Uterus (tissue), 4 donors: ENCODE measurements at places on chromosomes 7 and 10. TPM values are rescaled to one million over a fixed set of nuclear protein-coding genes. Genes with fewer than 3 reads are reported as not detected.

SH2B2 gene
- not detected for total RNA-seq

GRCh38 chr7:116836048-116836447 is 26.3 kb upstream of the CAPZA2 start:
- no peaks in the 10 kb centered on the region for H3K4me1 ChIP-seq
- DNase-seq = no peak
- H3K4me3 ChIP-seq = no peak overlapping the region
- no peaks in the 10 kb centered on the region for H3K36me3 ChIP-seq
- H3K27me3 ChIP-seq = no peaks in the 10 kb centered on the region
- no peak overlapping the region for H3K27ac ChIP-seq

GRCh38 chr7:79653136-79653631 is 199.7 kb upstream of the MAGI2 start:
- no peaks in the 10 kb centered on the region for H3K27me3 ChIP-seq
- no peaks in the 10 kb centered on the region for H3K36me3 ChIP-seq
- no peaks in the 10 kb centered on the region for H3K4me1 ChIP-seq
- H3K4me3 ChIP-seq = no peak overlapping the region
- no peak overlapping the region for H3K27ac ChIP-seq

SCART1 gene
- 8.2 TPM for total RNA-seq

- H3K4me1 ChIP-seq = no peaks in the 10 kb centered on the region
- no peak overlapping the region for H3K27ac ChIP-seq
- no peaks in the 10 kb centered on the region for H3K27me3 ChIP-seq
- no peak overlapping the region for H3K4me3 ChIP-seq
- no peaks in the 10 kb centered on the region for H3K36me3 ChIP-seq
Observed at GRCh38 chr10:17801507-17801906, 7.6 kb upstream of the MRC1 start.

GRCh38 chr7:96562966-96563365 is 146.7 kb downstream of the SEM1 start:
- no peak overlapping the region for H3K27ac ChIP-seq
- H3K27me3 ChIP-seq = no peaks in the 10 kb centered on the region
- H3K4me3 ChIP-seq = no peak overlapping the region
- no peak for DNase-seq

DNA sequence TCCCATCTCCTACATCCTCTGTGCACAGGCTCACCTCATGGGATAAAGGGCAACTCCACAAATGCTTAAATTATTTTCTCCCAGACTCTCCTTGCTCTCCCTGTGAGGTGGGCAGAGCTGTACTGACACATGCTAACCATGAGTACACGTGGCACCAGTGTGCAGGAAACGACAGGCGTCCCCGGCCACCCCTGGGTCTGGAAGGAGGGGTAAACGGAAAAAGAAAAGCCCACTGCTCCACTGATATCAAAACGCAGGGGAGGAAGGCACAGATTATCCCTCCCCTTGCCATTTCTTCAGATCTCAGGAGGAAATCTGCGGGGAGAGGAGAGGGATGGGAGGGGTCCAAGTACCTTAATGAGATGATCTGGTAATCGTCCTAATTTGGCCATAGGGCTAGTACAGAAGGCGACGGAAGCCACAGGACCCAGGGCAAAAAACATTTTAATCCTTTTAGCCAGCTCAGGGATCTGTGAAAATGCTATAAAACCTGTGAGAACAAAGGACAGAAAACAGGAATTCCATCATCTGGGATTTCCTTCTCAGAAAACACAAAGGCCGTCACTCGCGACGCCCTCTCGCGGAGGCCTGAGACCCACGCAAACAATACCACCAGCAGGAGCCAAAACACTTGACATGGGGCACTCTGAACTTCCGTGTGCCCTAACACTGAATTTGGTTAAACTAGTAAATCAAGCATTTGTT is 17.8 kb upstream of the CH25H start:
- H3K27ac ChIP-seq = peak overlapping the region; percentile 62
- no peaks in the 10 kb centered on the region for H3K27me3 ChIP-seq
- no peaks in the 10 kb centered on the region for H3K4me1 ChIP-seq
- no peaks in the 10 kb centered on the region for H3K36me3 ChIP-seq
- peak overlapping the region; percentile 10 for H3K4me3 ChIP-seq

HHEX gene
- total RNA-seq = 7.9 TPM

NAT16 gene
- not detected for total RNA-seq

DNA sequence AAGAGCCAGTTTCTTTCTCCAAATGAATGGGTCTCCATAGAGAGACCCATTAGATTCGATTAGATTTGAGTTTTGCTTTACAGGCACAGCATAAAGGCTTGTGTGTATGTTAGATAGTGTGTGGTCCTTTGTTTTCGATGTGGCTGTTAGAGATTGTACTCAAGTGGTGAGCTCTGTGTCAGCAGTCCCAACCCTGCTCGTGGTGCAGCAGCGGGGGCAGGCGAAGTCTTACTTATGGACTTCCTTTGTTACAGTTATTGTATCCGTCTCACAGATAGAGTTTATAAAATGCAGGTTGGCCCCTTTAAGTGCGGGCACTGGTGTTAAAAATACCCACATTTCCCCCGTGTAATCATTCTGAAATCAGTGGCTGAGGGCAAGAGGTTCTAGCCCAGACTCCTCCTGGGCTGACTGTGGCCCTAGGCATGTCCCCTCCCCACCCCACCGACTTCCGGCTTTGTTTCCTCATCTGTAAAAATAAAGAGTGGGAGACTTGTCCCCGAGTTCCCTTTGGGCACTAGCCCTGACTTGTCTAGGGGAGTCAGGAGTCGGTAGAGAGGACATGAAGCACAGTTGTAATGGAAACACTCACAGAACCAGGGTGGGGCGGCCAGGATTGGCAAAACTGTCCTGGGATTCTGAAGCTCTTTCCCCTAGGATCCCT is 28.6 kb downstream of the MTURN start:
- H3K27ac ChIP-seq = no peak overlapping the region
- no peak overlapping the region for H3K4me3 ChIP-seq
- no peaks in the 10 kb centered on the region for H3K27me3 ChIP-seq
- no peak for DNase-seq

- no peaks in the 10 kb centered on the region for H3K36me3 ChIP-seq
- no peaks in the 10 kb centered on the region for H3K27me3 ChIP-seq
- no peak for DNase-seq
- H3K4me1 ChIP-seq = no peaks in the 10 kb centered on the region
- no peak overlapping the region for H3K27ac ChIP-seq
- no peak overlapping the region for H3K4me3 ChIP-seq
Observed at GRCh38 chr10:6617309-6618076, 37.4 kb upstream of the PRKCQ start.

- peaks cover 3% of the 10 kb centered on the region for H3K4me1 ChIP-seq
- no peaks in the 10 kb centered on the region for H3K27me3 ChIP-seq
- no peak overlapping the region for H3K4me3 ChIP-seq
- no peak for DNase-seq
Observed at GRCh38 chr7:18828260-18828993, 289.0 kb downstream of the TWIST1 start.

DNA sequence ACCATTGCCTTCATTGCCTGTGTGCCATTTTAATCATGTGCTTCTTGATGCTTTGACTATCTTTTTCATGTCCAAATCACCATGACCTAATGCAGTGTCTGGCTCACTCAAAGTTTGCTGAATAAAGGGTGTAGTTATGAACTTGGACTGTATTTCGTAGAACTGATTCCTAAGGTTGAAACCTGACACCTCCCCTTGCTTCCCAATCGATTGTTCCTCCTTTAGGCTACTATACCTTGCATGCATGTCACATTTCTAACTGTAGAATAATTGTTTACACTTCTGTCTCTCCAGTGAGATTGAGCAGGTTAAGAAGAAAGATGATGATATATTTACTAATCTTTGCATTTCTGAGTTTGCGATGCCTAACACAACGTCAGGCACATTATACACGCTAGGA is 41.0 kb upstream of the CDK1 start:
- no peaks in the 10 kb centered on the region for H3K4me1 ChIP-seq
- no peaks in the 10 kb centered on the region for H3K36me3 ChIP-seq
- no peak overlapping the region for H3K4me3 ChIP-seq
- no peak overlapping the region for H3K27ac ChIP-seq
- H3K27me3 ChIP-seq = no peaks in the 10 kb centered on the region

- peak; percentile 51 for DNase-seq
- H3K27me3 ChIP-seq = no peaks in the 10 kb centered on the region
- H3K4me1 ChIP-seq = peaks cover 3% of the 10 kb centered on the region
- peak overlapping the region; percentile 67 for H3K27ac ChIP-seq
- H3K36me3 ChIP-seq = no peaks in the 10 kb centered on the region
- no peak overlapping the region for H3K4me3 ChIP-seq
Observed at GRCh38 chr7:135253851-135254771, 20.5 kb downstream of the STRA8 start.

- no peaks in the 10 kb centered on the region for H3K4me1 ChIP-seq
- H3K27ac ChIP-seq = no peak overlapping the region
- DNase-seq = peak; percentile 6
- H3K36me3 ChIP-seq = peaks cover 2% of the 10 kb centered on the region
- no peak overlapping the region for H3K4me3 ChIP-seq
Observed at GRCh38 chr10:131832056-131832685, 68.6 kb upstream of the PPP2R2D start.

DNA sequence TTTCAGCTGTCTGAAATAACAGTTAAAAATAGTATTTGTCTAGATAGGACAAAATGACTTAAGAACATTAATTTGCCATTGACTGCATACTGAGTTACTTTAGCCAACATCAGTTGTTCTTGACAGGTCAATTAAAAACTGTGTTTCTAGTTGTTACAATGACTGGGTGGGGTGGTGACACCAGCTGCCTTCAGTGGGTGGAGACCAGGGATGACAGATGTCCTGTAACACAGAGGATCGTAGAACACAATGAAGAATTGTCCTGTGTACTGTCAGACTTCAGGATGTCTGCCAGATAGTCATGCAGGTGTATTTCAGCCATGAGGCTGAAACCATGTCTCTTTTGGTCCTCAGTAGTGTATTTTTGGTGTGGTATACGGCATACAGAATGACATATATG is 24.4 kb downstream of the TRUB1 start:
- no peaks in the 10 kb centered on the region for H3K36me3 ChIP-seq
- peak overlapping the region; percentile 63 for H3K27ac ChIP-seq
- no peak for DNase-seq
- H3K4me3 ChIP-seq = no peak overlapping the region
- H3K27me3 ChIP-seq = no peaks in the 10 kb centered on the region
- peaks cover 4% of the 10 kb centered on the region for H3K4me1 ChIP-seq

GRCh38 chr10:119713744-119714483 is 11.9 kb upstream of the INPP5F start:
- H3K27ac ChIP-seq = no peak overlapping the region
- no peaks in the 10 kb centered on the region for H3K36me3 ChIP-seq
- H3K27me3 ChIP-seq = no peaks in the 10 kb centered on the region
- DNase-seq = no peak

NPSR1 gene
- total RNA-seq = not detected

SUGCT gene
- 2.0 TPM for total RNA-seq

DNAJC2 gene
- total RNA-seq = 27.9 TPM

GRID2IP gene
- 0.49 TPM for total RNA-seq

DNA sequence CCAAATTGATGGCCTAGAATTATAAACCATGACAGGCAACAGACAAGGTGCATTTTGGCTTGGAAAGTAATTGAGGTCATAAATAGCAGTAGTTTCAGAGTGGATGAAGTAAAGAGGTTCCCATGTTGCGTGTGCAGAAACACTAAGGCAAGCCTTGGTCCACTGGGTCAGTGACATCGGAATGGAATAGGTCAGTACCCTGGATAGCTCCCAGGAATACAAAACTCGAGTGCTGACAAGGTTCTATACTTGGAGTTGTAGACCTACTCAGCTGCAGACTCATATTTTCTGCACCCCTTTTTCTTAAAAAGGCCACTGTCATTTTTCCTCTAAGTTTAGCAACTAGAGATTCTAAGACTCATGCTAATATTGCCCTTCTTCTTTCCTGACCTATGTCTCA is 132.8 kb downstream of the DYNC1I1 start:
- H3K27me3 ChIP-seq = no peaks in the 10 kb centered on the region
- H3K27ac ChIP-seq = no peak overlapping the region
- no peak for DNase-seq

PTPRN2 gene
- total RNA-seq = 1.9 TPM
